ENCODE measurements at places on chromosomes 1 and 21.

DNA sequence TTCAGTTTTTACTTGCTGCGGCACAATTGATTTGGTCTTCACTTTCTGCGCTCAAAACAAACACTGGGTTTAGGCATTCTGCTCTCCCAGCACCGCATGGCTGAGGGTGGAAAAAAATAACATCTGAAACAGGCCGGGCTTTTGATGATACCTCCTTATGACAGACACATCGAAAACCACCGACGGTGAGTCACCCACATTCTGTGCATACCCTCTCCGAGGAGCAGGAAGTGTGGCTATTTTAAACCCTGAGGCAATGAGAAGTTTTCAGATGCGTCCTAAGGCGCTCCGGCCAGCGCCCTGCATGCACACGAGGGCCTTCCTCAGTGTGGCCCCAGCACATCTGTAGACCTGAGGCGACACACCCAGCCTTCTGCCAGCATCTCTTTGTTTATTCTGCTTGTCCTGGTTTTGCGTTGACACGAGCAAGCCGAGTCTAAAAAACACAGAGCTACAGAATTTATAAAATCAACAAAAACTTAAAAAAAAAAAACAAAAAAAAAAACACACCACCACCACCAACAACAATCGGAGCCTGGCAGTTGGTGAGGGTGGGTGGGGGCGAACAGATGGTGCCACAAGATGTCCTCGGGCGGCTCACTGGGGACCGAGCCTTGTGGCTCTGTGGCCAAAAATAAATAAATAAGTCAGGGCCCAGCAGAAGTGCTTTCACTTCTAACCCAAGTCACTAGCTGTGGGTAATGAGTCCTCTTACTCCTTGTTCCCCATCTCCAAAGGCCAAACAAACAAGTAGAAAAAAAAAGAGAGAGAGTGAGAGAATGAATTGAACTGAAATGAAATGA is 162.6 kb upstream of the IRF2BP2 start:
- peak; percentile 95 for DNase-seq

GRCh38 chr1:211581526-211581925 is 2.6 kb upstream of the SLC30A1 start:
- DNase-seq: no peak

DNA sequence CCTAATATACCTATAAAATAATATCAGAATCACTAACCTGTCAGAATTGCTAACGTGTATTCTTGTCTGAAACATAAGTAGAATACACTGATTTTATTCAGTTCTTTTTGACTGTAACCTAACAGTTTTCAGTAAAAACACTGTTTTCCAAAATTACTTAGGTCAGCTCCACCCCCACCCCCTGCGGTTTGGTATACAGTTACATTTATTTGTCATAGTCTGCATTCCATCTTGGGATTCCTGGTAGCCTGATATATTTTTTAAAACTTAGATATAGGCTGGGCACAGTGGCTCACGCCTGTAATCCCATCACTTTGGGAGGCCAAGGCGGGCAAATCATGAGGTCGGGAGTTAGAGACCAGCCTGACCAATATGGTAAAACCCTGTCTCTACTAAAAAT is 19.8 kb upstream of the ABCD3 start:
- no peak for DNase-seq

DNA sequence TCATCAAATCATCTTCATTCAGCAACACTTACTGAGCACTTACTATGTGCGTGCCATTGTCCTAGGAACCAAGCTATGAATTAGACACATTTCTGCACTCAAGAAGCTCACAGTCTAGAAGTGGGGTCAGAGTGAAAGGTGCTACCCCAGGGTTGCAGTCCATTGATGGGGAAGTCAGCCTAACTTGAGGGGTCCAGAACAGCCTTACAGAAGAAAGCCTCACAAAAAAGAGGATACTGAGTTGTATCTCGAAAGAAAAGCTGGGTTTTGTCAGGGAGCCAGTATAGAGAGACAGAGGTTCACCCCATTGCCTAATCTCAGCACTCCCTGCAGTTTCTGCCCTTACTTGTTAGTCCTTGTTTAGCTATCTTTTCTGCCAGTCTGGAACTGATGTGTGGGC is 153.1 kb upstream of the JUN start:
- no peak for DNase-seq

DNA sequence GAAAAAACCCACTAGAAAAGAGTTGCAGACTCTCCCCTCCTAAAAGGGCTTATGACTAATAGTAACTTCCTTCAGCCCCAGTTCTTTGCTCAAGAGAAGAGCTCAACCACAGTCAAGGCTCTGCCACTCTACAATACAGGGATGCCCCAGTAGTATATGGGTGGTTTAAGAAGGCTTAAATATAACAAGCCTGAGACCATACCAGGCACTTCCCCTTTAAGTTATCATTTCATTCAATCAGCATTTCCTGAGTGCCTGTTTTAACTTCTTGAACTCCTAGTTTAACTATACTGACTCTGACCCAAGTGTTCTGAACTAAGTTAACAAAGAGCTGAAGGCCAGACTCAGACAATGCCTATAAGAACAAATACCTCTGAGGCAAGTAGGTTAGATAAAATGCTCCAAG is 19.8 kb downstream of the PRPF38A start:
- no peak for DNase-seq

DNA sequence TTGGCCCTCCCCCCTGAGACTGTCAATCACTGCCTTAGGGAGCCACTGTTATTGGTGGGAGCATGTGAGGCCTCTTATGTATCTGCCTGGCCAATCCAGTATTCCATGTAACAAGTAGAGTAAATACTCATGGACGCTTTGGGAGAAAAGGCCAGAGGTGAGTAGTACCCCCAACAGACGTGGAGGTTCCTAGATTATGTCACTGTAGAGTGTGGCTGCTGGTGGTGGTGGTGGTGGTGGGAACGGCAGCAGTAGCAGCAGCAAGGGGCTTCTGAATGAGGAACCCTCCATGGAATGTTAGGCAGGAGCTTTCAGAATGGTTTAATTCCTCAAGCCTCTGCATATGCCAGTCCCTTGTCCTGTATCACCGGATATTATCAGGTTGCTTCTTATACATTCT is 118.5 kb downstream of the UCK2 start:
- DNase-seq: no peak

GRCh38 chr1:107920561-107920960 is 44.4 kb downstream of the VAV3 start:
- no peak for DNase-seq

DNA sequence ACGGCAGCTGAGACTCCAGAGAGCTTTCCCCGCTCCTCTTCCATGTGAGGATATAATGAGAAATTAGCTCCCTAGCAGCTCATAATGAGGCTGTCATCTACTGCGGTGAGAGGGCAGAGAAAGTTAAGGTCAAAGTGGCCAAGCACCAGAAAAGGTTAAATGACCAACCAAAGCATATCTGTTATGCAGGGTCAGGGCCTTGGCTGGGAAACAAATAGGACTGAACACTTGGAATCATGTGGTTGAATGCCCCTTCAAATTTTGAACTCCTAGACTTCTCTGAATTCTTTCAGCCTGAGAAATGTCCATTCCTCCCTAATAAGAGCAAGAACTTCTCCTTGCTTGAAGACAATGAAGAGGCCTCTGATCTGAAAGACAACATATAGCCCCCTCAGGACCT is 115.9 kb downstream of the TM2D1 start:
- no peak for DNase-seq

All from HTR-8/SVneo (cell line).